Fibroblast of lung (primary cell): ENCODE measurements at places on chromosomes 12 and 14. TPM values are rescaled to one million over a fixed set of nuclear protein-coding genes. Genes with fewer than 3 reads are reported as not detected.

- H3K27ac ChIP-seq, result no peak overlapping the region
- H3K36me3 ChIP-seq, result no peaks in the 10 kb centered on the region
- H3K4me1 ChIP-seq, result no peaks in the 10 kb centered on the region
- DNase-seq, result no peak
- H3K27me3 ChIP-seq, result no peaks in the 10 kb centered on the region
Observed at GRCh38 chr12:93358821-93359220, 18.9 kb upstream of the NUDT4 start.

GRCh38 chr12:20513189-20513588, 144.9 kb downstream of the PDE3A start:
- H3K36me3 ChIP-seq, result no peaks in the 10 kb centered on the region
- no peaks in the 10 kb centered on the region for H3K4me1 ChIP-seq
- H3K4me3 ChIP-seq, result no peak overlapping the region
- H3K27me3 ChIP-seq, result no peaks in the 10 kb centered on the region
- no peak overlapping the region for H3K27ac ChIP-seq

DNA sequence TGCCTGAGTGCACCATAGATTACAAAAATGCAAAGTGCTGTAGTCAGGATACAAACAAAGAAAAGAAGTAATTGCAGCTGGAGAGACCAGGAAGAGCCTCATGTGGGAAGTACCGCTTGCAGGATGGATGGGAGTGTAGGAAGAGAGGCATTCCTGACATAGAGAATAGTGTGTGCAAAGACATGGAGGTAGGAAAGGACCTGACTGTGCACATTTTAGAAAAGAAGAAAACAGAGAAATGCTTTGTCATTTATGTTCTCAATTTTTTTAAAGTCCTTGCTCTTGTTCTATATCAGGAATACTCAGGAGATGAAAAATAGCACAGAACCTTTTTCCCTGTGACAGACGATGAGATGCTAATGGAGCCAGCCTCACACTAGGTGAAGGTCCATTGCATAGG, 358.7 kb upstream of the TMPO start:
- H3K36me3 ChIP-seq, result no peaks in the 10 kb centered on the region
- no peak overlapping the region for H3K27ac ChIP-seq
- no peaks in the 10 kb centered on the region for H3K27me3 ChIP-seq
- no peak for DNase-seq
- H3K4me3 ChIP-seq, result no peak overlapping the region
- H3K4me1 ChIP-seq, result no peaks in the 10 kb centered on the region

GRCh38 chr14:42563313-42563712, 956.6 kb downstream of the LRFN5 start:
- no peak for DNase-seq

DNA sequence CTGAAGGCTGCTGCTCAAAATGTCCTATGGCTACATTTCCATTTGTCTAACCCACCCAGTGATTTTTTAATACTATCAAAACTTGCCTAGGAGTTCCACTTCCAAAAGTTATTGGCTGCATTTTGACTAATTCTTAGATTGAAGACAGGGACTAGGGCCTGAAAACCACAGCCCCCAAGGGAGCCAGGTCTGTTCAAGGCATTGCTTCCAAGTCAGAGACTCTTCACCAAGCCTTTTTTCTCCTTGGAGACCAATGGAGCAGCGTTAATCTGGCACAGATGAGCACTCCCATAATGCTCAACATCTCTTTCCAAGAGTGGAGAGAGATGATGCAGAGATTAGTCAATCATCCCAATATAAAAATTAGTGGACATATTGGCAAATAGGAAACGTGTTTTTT, 112.5 kb upstream of the HIF1A start:
- no peak overlapping the region for H3K4me3 ChIP-seq
- H3K27ac ChIP-seq, result no peak overlapping the region
- no peak for DNase-seq
- no peaks in the 10 kb centered on the region for H3K27me3 ChIP-seq

DNA sequence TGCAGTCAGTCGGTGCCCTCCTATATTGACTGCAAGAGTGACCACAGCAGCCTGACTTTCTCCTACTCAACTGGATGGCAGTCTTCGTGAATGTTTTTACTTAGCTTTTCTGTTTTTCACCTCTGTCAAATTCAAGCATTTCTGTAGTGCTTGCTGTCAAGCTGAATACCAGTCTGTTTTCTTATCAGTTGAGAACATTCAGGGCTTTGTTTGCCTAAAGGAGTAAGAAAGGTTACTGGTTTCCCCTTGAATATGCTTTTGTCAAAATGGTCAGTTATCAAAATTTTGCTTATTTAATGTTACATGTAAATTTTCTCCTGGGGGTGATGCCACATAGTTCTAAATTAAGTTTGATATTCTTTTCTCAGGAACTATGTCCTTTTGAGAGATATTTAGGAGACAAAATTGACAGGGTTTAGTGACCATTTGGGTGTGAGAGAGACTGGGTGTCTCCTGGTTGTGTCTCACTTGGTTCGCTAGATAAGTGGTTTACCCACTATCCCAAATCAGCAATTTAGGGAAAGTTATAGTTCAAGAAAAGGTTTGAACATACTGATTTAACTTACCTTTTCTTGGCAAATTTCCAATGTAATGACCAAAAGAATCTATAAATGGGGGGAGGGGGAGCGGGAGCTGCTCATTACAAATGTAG, 366.3 kb downstream of the TMTC2 start:
- H3K4me3 ChIP-seq, result no peak overlapping the region
- H3K27me3 ChIP-seq, result no peaks in the 10 kb centered on the region
- no peak for DNase-seq

DNA sequence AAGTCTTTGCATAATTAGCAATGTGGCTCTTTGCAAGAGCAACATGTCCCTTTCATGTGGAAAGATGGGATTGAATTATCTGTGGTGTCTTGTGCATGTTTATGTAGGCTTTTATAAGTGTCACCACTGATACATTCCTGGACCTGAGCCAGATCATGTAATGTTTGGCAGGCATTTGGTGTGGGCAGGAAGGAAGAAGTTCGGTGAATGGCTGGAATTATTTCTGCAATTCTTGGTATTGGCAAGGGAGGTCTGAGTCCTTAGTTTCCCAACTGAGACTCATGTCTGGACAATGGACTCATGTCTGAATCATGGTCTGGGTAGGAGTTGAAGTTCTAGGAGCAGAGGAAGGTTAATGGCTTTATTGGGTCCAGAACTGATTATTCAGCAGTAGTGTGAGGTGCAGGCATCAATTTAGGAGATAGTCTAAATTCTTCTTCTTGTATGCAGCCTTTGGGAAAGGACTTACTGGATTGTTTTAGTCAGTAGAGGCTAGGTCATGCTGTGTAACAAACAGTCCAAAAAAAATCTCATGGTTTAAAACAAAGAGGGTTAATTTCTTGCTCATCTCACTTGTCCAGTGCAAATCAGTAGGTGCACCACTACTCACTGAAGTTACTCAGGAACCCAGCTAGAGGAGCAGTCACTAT, 186.5 kb upstream of the LHX5 start:
- H3K36me3 ChIP-seq, result no peaks in the 10 kb centered on the region
- no peak overlapping the region for H3K4me3 ChIP-seq
- no peaks in the 10 kb centered on the region for H3K27me3 ChIP-seq
- H3K27ac ChIP-seq, result no peak overlapping the region

The TSPAN11 gene
- 1.5 and 2.6 TPM in 2 replicates for total RNA-seq

The PTPRQ gene
- 0.77 and 1.3 TPM in 2 replicates for total RNA-seq

The KLRC2 gene
- total RNA-seq, result not detected in 2 replicates
